ENCODE measurements at places on chromosomes 6 and 20.

- DNase-seq, result no peak
Observed at GRCh38 chr6:38039502-38039901, 220.0 kb downstream of the ZFAND3 start.

DNA sequence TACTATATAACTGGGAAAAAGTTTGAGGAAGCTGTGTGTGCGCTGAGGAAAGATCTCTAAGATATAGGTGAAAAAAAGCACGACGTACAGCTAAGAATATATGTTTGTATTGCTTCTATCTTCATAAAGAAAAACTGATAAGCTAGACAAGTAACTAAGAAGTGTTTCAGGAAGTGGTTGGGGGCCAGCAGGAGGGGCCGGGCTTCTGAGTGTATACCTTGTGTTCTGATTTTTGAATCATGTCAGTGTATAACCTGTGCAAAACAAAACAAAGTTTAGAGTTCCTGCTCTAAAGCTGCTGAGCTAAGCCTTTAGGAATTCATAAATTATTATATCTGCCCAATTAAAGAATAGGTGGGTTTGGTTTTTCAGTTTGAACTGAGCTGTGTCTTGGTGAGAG, 7.9 kb upstream of the OSER1 start:
- DNase-seq, result no peak

- no peak for DNase-seq
Observed at GRCh38 chr6:37675606-37676005, 22.1 kb downstream of the MDGA1 start.

GRCh38 chr6:9139746-9140145, 704.4 kb upstream of the SLC35B3 start:
- no peak for DNase-seq

- peak; percentile 84 for DNase-seq
Observed at GRCh38 chr6:52576392-52577021, 353 bp downstream of the TRAM2 start.

- DNase-seq, result no peak
Observed at GRCh38 chr20:32296412-32296811, 19.0 kb downstream of the KIF3B start.

DNA sequence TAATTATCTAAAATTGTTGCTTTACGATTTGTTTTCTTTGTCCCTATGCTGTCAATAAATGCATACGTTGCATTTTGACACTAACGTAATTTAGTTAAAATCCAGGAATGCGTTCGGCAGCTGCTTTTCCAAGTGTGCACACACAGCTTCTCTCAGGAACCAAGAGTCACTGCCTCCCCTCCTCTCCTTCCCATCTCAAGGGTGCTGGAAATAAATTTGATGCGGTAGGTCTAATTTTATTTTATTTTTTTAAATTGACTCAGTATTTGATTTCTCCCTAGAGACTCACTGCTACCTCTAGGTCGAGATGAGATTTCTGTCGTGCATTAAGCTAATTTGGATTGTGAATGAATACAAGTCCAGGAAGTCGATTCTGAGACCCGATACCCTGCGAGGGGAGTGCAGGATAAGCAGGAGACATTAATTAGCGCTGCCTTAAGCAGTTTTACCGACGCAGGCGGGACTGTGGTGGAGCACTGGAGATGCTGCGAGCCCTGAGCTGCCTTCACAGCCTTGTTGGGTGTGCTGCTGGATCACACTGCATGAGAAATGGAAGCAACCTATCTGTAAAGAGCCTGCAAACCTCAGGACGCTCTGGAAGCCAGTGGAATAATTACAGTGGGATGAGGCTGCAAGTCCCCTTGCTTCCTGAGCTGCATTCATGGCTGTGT, 381.2 kb downstream of the C6orf118 start:
- peak; percentile 35 for DNase-seq

GRCh38 chr6:31158863-31159855, 770 bp downstream of the TCF19 start:
- DNase-seq, result peak; percentile 73

GRCh38 chr20:9059931-9060330, 9.0 kb upstream of the PLCB4 start:
- no peak for DNase-seq

DNA sequence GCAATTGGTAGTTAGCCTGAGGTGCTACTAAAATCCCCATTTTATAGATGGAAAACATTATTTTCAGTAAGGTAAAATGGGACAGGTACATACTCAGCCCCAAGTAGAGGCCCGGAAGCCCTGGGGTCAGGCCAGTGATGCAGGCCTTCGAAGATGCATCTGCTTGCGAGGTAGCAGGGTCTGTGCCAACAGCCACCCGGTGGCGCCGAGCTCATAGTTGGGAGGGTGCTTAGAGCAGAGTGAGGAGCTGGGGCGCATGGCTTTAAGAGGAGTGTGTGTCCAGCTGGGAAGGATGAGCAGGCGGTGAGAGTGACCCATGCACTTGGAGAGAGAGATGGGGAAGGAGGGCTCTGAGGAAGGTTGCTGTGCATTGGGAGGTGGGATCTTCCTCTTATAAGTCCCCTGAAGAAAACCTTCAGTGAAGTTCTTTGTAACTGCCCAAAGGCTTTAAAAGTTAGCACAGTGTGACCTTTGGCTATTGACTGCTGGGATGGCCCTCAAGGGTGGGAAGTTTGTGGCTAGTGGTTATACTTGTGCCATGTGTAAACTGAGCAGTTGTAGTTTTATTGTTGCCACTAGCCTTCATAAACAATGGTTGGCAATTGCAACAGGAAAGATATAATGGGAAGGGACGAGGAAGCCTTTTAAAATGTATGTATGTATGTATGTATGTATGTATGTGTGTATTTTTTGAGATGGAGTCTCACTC, 71.1 kb downstream of the TOX2 start:
- no peak for DNase-seq

GRCh38 chr6:149196091-149196490, 121.4 kb upstream of the TAB2 start:
- DNase-seq, result no peak

DNA sequence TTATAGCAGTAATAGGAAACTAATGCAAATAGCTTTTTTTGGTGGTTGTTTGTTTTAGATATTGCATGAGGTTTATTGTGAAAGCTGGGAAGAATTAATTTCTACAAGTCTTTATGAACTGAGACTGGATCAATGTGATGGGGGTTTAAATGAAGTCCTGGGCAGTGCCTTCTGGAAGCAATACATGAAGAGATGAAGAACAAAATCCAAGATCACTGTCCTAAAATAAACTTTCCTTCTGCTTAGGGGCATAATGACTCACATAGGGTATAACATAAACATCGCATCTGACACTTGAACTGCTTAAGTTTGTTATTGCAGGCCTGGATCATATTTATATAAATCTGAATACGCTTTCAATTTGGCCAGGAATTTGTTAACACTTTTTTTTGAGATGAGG, 20.9 kb upstream of the SHLD1 start:
- no peak for DNase-seq

DNA sequence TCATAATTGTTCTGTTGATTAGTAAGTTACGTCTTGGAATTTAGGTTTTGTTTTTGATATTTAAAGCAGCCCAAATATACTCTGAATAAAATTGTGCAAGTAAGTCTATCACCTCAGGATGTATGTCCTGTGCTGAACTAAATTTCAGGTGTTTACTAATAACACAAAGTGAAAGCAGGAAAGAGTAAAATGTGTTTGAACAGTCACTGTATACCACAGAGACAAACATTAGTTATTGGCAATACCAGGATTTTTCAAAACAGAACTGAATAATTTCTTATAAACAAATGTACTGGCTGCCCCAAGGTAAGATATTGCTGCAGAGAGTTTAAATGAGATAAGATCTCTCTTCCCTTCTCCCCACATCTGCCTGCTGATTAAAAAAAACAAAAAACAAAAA, 404.7 kb upstream of the RUNX2 start:
- DNase-seq, result no peak

- DNase-seq, result no peak
Observed at GRCh38 chr20:43919686-43920403, 5.2 kb downstream of the TOX2 start.

DNA sequence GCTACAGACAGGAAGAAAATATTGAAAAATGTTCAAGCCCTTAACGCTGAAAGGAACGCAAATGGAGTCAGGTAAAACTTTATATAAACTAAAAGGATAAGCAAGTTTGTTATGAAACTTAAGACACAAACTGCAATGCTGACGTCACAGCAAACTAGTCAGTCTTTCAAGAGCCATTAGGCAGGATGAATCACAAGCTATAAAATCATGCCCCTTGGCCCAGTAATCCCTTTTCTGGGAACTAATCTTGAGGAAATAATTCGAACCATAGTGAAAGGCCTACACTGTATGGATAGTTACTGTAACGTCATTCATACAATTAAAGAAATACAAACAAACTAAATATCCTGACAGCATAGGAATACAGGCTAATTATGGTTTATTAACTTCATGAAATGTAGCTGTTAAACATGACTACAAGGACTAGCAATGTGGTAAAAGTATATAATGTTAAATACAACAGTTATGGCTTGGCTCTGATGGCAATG, 42.7 kb upstream of the HINT3 start:
- no peak for DNase-seq

- DNase-seq, result no peak
Observed at GRCh38 chr6:160027076-160027475, 58.2 kb downstream of the IGF2R start.

GRCh38 chr6:25341203-25341552, 62.0 kb downstream of the CARMIL1 start:
- no peak for DNase-seq

GRCh38 chr20:44603327-44603726, 20.9 kb downstream of the PKIG start:
- DNase-seq, result no peak

DNA sequence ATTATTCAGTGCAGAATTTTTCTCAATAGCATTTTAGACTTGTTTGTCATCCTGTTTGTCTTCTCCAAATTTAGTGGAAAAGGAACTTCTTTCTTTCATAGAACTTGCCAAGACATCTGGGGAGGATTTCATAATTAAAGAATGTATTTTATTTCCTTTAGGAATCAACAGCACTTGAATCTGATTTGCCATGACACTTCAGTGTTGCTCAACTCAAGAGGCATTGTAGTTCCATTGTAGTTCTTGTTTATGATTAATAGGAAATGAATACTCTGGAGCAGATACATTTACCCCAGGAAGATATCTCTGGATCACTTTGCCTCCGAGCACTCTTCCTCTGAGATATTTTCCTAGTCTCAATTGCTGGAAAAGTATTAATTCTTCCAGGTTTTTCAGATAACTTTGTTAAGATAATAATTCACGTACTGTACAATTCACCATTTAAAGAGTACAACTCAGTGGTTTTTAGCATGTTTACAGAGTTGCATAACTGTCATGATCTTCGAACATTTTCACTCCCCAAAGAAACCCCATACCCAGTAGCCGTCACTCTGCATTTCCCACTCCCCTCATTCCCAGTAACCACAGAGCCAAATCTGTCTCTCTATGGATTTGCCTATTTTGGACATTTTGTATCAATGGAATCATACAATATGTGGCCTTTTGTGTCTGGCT, 29.7 kb downstream of the AKAP12 start:
- DNase-seq, result no peak

GRCh38 chr6:107786709-107787588, 37.2 kb downstream of the SCML4 start:
- DNase-seq, result no peak

DNA sequence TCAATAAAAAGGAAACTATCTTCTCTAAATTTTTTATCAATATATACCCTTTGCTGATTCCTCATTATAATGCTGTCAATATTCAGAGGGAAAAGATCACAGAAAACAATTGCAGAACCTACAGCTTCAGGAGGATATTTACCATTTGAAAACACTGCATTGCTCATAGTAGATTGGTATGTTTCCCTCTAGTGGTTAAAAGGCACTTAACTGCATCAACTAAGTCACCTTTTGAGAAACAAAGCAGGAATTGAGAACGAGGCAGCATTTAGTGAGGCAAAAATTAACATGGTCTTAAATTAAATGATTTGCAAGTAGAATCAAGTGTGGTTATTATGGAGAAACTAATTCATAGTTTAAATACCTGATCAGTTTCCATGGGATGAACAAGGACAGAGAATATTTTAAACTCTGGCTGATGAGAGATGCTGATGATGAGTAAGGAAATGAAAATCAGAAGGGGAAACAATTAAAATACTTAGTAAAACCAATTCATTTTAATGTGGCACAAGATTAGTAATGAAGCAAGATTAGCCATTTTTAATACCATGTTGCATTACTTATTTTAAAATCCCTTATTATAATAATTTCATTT, 642.1 kb downstream of the EPHA7 start:
- DNase-seq, result no peak

DNA sequence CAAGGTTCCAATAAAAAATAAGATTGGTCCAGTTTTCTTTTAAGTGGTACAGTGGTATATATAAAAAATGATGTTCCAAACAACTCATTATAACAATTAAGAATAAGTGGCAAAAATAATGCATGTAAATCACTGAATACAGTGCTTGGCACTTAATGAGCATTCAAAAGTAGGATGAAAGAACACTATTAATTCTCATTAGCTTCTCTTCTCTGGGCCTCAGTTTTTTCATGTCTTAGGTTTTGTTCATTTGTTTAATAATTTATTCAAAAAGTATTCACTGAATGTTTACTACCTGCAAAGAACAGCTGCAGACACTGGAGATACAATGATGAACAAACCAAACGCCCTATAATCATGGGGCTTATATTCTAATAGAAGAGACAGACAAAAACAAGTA, 21.1 kb downstream of the BCL2L1 start:
- DNase-seq, result no peak

- DNase-seq, result peak; percentile 70
Observed at GRCh38 chr20:24681634-24682495, 212.4 kb downstream of the SYNDIG1 start.

DNA sequence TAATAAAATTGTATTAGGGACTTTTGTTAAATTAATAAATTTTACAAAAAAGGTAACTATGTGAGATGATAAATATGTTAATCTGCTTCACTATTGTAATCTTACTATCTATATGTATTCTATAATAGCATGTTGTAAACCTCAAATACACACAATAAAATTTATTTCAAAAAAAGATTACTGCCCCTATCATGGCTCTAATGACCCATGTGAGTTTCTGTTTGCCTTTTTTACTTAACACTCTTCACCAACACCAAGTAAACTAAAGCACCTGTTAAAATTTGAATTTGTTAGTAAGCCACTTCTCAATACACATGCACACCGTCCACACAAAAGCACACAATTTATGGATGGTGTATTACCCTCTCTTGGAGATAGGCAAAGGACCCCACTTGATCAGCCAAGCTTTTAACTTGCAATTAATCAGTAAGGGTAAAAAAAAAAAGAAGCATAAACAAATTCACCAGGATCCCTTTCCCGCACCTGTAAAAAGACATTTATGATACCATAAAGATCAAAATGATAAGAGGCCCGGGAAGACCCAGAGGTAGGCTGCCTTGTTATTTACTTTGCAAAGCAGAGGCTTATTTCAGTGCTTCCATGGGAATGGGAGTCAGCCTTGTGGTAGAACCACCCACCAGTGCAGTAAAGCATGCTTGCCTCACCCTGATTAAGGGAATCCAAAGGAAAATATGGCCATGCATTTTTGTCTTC, 28.6 kb upstream of the PKHD1 start:
- no peak for DNase-seq

DNA sequence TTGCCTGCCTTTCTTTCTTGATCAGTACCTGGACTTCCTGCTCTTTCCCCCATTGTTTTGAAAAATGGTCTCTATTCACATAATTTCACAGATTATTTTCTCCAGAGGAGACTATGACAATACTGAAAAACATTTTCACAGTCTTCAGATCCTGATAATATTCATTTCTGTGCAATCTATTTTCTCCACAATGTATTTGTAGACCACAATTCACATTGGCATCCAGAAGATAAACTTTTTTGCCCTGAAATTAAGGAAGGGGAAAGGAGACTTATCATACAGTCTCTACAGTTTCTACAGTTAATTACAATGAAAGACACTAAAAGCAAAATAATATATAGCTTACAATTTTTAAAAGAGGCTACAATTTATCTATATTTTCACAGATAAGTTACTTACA, 18.4 kb downstream of the LCA5 start:
- DNase-seq, result no peak

Data from posterior cingulate gyrus (tissue), 11 donors.